ENCODE measurements at places on chromosomes 11 and 22.

- no peak for DNase-seq
Observed at GRCh38 chr22:41517172-41518047, 26.9 kb downstream of the POLR3H start.

DNA sequence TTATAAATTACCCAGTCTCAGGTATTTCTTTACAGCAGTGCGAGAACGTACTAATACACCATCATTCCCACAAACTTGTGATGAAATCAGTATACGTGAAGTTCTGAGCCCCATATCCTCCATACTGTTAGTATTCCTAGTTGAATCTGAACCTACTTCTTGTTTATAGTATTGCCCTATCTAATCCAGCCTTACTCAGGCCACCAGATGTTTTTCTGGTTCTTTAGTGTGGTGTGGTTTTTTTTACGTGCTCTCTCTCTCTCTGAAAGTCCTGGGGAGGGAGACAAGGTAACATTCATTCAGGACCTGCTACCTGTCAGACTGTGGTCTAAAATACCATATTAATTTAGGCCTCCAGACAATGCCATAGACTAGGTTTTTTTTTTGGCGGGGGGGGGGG, 47.6 kb upstream of the TEAD1 start:
- no peak for DNase-seq

DNA sequence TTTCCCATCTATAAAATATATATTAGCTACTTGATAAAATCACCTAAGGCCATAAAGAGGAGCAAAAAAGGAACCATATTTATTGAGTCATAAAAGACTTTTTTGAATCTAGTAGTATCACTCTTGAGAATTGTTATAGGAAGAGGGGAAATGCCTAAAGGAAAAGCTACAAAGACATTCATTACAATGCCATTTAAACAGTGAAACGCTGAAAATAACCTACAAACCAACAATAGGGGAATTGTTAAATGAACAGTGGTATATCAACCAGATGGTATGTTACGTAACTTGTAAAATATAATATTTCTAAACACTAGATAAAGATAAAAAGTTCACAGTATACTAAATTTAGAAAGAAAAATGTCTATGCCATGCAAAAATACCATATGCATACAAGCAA, 47.5 kb downstream of the FAM181B start:
- no peak for DNase-seq

DNA sequence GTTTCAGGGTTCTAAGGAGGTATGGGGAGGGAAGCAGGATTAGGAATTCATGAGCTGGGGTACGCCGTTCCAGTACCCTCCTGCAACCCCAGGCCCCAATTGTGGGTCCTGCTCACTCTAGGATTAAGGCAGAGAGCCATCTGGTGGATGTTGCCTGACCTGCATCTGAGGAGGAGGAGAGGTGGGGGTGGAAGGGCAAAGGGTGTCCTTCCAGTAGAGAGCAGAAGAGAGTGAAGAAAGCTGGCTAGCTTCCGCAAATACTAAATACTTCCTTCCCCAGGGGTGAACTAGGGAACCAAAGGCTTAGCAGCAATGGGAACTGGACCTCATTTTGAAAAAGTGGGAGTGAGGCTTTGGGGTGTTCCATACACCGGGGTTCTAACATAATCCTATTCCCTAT, 10.6 kb downstream of the LRRC51 start:
- DNase-seq, result no peak

- DNase-seq, result no peak
Observed at GRCh38 chr22:17121233-17122195, at the start of gene TMEM121B. TMEM121B (minus strand) TSS chr22:17121360; CDS start chr22:17121127, 233 bp downstream.

DNA sequence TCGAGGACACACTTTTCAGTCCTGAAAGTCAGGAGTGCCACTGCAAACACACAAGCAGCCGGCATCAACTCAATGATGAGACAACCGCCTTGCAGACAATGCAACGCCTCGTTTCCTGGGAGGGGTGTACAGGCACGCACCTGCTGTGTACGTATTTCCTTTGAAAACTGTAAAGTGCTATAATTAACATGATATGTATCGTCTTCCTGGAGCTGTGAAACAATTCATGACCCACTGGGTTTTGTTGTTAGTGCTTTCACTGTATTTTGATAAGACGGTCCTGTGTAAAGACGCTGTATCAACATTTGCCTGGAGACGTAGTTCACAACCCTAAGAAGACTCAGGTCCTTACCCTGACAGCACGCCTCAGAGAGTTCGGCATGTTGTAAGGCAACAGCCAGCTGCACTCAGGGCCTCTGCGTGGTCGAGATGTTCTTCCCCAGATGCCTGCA, 105.7 kb upstream of the ANO1 start:
- no peak for DNase-seq

DNA sequence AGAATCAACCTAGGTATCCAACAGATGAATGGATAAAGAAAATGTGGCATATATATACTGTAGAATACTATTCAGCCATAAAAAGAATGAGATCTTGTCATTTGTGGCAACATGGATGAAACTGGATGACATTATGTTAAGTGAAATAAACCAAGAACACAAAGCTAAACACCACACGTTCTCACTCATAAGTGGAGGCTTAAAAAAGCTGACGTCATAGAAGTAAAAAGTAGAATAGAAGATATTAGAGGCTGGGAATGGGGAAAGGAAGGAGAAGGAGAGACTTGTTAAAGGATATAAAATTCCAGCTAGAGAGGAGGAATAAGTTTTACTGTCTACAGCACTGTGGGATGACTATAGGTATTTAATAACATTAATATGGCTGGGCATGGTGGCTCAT, 12.9 kb downstream of the EXPH5 start:
- DNase-seq, result no peak

DNA sequence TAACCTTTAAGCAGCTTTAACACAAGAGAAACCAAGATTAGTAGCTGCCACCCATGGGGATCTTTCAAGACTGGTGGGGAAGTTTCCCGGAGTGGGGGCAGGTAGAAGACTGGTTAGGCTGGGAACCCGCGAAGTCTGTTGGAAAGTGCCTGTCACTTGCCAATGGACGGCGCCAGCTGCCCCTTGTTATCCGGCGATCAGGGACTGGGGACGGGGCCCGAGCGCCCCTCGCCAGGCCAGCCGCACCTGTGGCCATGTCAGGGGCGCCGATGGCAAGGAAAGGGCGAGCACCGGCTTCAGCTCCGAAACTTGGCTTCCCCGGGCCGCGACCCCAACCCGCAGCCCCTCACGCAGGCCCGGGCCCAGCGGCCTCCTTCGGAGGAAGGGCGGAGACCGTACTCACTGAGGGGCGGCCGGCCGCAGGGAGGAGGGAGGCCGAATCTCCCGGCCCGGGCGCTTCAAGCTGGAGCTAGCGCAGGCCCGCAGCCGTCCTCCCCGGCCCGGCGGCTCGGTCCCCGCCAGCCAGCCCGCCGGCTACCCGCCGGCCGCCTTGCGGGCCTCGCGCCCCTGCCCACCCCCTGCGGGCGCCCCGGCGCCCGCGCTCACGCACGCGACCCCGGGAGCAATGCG, 539 bp downstream of the EIF4ENIF1 start:
- no peak for DNase-seq

GRCh38 chr22:25081409-25081824, 118.2 kb upstream of the CRYBB3 start:
- no peak for DNase-seq

DNA sequence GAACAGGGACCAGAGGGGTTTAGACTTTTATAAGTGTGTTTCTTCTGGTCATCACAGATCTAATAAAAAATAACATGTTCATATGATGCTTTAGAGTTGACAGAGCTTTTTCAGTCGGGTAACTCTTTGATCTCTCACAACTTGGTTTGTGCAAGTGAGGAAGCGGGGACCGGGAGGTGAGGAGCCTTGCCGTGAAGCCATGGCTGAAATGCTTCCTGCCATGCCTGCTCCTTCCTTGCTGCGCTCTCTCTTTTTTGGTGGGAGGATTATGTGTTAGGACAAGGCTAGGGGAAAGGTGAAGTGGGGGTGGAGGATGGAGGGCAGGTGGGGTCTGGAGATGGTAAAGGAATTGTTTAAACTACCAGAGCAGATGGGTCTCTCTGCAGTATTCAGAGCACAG, 23.8 kb downstream of the TEAD1 start:
- no peak for DNase-seq

DNA sequence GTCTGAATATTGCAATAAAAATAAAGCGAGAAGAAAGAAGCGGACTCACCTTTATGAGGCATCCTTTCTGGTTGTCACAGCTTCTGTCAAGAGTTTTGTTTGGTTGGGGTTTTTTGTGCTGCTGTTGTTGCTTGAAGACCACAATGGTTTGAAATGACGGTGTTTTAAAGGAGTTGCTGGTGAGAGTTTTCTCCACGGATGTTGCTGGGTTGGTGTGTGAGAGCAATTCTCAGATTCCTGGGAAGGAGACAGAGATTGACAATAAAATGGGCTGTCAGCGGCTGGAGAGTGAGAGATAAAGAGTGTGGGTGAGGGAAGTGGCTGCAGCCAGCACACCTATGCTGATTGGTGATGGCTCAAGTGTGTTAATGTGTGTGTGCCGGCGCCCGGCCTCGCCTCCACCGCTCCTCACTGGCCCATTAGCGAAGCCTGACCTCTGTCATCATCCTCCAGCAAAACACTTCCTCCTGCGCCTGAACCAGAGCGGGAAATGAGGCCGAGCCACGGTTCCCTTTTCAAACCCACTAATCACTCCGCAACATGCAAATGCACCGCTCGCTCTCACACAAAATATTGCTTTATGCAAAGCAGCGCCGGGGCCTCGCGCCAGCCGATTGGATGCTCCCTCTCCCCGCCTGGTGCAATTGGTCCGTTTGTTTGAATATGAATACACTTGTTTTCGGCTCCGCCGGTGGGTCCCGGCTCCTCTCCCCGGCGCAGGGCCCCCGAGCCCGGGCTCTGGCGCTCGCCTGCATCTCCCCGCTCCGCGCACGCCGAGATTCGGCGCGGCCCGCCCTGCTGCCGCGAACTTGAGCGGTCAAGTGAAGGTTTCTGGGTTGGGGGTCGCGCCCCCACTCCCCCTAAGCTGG, at the start of gene PAX6:
TSS of gene PAX6 (minus strand) at position 544 of the 869 bp plus-strand sequence. CDS start 4,911 bp downstream, outside the sequence.
- DNase-seq, result no peak

DNA sequence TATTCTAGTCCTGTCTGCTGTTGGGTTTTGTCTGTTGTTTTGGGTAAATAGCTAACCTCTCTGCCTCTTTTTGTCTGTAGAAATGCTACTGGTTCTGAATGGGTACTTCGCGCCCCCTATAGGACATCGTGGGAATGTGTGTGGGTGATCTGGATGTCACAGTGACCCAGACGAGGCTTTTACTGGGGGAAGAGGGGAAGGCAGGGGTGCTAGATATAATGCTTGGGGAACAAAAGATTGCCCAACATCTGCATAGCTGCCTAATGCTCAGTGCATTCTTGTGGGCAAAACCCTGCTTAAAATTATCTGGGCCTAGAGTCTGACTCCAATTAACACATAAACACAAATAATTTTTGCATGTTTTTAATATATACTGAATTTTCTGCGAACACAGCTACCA, 57.7 kb downstream of the BMAL1 start:
- DNase-seq, result peak; percentile 46

GRCh38 chr11:123061403-123062157, at the start of gene HSPA8:
HSPA8 (minus strand) TSS chr11:123062136; CDS start chr11:123061324, 812 bp downstream.
- peak; percentile 41 for DNase-seq

DNA sequence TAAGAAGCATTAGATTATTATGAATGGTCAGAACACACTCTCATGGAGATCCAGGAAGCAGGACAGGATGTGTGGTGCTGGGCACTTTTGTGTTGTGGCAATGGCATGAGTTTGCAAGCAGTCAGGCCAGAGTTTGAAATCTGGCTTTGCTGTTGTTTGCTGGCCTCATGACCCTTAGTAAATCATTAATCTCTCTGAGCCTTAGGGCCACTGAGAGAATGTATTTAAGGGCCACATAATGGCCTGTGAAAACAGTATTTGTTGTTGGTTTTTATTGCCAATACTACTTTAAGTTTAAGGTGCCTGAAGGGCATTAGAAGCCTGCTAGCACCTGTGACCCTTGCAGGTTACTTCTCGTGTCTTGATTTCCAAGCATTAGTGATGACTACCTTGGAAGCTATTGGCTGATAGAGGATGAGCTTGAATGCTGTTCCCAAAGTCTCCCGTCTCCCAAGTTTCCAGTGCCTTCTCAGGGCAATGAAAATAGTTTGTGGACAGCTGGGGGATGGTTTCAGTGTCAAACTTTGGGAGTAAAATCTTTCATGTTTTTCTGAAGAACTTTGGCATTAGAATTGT, 24.6 kb downstream of the STIM1 start:
- no peak for DNase-seq

GRCh38 chr11:118260353-118260752, 3.7 kb downstream of the MPZL2 start:
- DNase-seq, result no peak

DNA sequence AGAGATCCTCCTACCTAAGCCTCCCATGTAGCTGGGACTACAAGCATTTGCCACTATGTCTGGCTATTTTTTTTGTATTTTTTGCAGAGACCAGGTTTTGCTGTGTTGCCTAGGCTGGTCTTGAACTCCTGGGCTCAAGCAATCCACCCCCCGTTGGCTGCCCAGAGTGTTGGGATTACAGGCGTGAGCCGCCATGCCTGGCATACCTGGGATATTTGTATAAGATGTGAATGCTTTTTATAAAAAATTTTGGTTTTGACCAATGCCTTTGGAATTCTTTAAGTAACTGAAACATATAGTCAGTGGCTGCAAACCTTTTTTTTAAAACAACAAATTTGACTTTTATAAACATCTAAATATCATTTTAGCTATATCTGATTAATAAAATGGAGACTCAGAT, 42.4 kb downstream of the ADAMTS8 start:
- DNase-seq, result no peak

DNA sequence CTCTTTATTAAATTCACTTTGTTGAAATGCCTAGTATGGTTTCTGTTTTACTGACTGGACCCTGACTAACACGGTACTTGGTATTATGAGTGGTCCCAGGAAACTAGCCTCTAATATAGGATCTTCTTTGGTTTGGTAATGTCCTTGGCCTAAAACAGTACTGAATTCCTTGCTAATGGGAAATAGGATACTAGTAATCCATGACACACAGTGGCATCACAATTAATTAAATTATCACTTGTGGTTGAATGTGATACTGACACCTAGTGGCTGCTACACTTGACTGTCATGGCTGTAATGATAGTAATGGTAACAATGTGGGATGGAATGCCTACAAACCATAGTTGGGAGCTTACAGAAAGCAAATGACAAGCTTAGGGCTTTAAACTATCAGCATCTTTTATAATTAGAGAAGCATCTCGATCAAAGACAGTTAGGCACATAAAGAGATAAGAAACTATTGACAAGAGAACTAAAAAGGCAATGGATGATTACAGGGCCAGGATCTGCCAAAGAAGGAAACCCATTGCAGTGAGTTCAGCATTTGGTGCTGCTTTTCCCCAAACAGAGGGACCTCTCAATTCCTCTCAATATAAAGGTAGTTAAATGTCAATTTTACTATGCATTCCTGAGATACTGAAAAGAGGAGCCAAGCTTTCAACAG, 8.6 kb downstream of the DNHD1 start:
- DNase-seq, result no peak

- DNase-seq, result no peak
Observed at GRCh38 chr11:46112961-46113607, 8.2 kb downstream of the PHF21A start.

Measured in stimulated activated CD8-positive, alpha-beta memory T cell treated with anti-CD3 and anti-CD28 coated beads, Interleukin-4, amount 100 ng/mL, for 1 hour (primary cell).